ENCODE measurements at places on chromosomes 7 and 10. TPM values are rescaled to one million over a fixed set of nuclear protein-coding genes. Genes with fewer than 3 reads are reported as not detected.

GRCh38 chr10:112792487-112793201, 157.4 kb upstream of the TCF7L2 start:
- DNase-seq = no peak

GRCh38 chr7:102125127-102125596, 161.5 kb upstream of the SH2B2 start:
- no peak for DNase-seq

DNA sequence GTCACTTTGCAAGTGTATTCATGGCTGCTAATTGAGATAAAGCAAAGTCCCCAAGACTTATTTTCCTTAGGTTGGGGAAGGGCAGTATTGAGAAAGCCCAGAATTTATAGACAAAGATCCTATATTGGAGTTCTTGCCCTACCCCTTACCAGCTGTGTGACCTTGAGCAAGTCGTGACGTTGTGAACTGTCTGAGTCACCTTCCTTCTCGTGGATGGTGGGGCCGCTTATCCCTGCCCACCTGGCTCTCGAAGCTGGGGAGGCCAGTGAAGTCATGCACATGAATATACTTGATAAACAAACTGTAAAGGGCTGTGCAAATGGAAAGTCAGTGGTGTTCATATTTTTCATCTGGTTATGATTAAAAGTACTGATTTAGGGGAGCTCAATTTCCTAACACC, 127.4 kb downstream of the TACC2 start:
- DNase-seq = no peak

- no peak for DNase-seq
These were observed 17.1 kb downstream of the VOPP1 start for GRCh38 chr7:55555160-55555559.

- no peak for DNase-seq
These were observed 78.3 kb upstream of the CDK6 start for GRCh38 chr7:92914645-92915044.

GRCh38 chr7:17530741-17531421, 232.4 kb downstream of the AHR start:
- DNase-seq = no peak

DNA sequence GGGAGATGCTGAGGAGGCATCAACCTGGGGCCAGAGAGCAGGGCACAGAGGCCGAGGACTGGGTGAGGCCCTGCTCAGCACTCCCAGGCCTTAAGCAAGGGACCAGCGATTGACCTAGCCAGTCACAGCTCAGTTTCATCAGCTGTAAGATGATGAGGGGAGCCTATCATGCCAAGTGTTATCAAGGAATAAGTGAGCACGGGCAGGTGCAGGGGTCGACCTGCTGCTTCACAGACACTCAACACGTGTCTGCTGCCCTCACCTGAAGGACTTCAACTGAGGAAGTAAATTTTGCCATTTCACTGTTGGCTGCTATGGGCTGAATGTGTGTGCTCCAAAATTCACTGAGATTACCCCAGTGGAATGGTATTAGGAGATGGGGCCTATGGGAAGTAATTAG, 9.9 kb downstream of the C10orf71 start:
- DNase-seq = no peak

DNA sequence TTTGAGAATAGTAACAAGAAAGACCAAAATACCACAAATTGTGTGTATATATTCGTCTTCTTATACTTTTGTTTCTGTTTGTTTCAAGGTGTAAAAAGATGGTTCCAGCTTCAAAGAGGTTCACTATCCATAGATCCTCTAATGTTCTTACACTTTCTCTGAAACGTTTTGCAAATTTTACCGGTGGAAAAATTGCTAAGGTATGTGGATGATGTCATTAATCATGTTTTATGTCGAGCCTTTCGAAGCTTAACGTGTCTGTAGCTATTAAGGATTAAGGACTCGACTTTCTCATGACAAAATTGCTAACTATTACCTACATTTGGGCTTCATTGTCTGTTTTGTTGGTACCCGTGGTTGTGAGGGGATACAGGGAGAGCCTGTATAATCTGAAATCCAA, 112.8 kb downstream of the ANKRD61 start:
- no peak for DNase-seq

DNA sequence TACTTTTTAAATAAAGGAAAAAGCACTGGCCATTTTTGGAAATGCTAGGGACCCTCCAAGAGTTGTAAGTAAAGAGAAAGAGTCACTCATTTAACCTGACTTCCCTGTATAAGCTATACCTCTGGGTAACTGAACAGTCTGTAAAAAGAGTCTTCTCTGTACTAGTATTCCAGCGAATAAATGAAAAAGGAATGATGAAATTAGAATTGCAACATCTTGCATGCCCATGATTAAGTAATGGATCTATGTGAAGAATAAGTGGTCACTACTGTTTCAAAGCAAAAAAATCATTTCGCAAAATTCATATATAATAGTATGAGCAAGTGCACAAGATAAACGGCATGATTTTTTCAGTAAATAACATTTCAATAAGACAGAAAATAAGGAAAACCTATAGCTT, 116.8 kb downstream of the ZFAND4 start:
- DNase-seq = no peak

GRCh38 chr7:158270106-158270775, 317.4 kb downstream of the PTPRN2 start:
- peak; percentile 44 for DNase-seq

- no peak for DNase-seq
These were observed 7.6 kb downstream of the ZNF511 start for GRCh38 chr10:133316266-133316665.

- DNase-seq = no peak
These were observed 13.7 kb upstream of the ZNF777 start for GRCh38 chr7:149474309-149475120.

DNA sequence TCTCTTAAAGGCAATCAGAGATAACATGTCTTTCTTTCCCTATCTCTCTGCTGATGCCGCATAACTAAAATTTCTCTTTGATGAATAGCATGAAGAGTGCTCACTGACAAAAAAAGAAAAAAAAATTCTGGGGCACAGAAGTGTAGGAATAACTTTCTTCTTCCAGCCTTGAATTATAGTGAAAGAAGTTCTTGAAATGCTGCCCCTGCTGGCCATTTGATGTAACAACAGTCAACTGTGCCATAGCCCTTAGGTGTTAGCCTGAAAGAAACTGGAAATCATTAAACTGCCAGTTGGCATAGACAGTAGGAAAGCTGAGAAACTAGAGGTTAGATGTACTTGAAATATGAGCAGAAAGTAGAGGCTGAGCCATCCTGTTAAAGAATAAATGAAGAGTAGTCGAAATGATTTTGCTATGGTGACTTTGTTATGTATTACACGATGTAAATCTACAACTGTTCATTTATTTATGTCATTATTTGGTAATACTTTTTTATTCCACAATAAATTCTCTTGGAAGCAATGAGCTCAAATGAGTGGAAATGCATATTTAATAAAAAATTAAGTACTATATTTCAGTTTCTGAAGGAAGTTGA, 48.3 kb upstream of the FAM171A1 start:
- DNase-seq = no peak

DNA sequence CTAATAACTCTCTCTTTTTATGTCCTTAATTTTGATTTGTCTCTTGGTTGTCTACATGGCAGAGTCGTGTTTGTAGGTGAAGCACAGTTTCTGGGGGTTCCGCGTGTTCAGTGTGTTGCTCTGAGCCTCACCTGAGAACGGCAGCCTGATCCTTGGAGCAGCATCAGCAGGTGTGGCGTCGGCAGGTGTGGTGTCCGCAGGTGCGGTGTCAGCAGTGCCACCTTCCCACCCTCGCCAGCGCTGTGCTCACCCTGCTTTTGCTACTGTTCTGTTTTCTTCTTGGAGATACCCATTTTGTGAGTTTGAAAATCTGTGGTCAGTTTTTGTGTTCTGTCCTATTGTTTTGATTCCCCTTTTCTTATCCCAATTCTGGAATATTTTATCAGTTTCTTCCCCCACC, 406.6 kb downstream of the GLRX3 start:
- no peak for DNase-seq

GRCh38 chr10:4638099-4638498, 187.9 kb upstream of the AKR1E2 start:
- no peak for DNase-seq

Gene CLCN1
- not detected for total RNA-seq

Gene PNLIP
- not detected for total RNA-seq

Gene GTF2IRD2
- 45.1 TPM for total RNA-seq

Gene PIP
- total RNA-seq = 1.6 TPM

Gene ZNF277
- total RNA-seq = 34.2 TPM

Measured in breast epithelium (tissue), 4 donors.